ENCODE measurements at places on chromosomes 16 and 17.

DNA sequence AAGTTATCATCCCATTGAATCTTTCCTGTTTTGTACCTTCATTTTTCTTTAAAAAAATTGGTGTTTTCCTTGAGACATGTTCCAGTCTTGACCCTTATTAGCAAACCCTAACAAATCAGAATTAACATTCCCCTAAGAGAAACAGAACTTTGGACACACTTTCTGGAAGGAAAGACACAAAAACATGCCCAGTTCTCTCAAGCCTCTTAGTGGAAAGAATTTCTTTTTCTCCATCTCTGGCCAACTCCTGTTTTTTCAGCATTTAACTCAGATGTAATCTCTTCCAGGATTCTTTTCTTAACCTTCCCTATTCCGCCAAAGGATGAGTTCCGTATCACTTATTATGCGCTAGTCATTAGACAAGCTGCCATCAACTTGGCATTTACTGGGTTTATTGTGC lies 23.9 kb upstream of the CDH8 start:
- DNase-seq = no peak

GRCh38 chr16:6573577-6573976 lies 759.1 kb upstream of the RBFOX1 start:
- no peak for DNase-seq

- DNase-seq = no peak
These were observed 18.3 kb downstream of the KRT12 start for GRCh38 chr17:40848583-40849235.

- no peak for DNase-seq
These were observed 96.3 kb upstream of the EEF2KMT start for GRCh38 chr16:5193861-5194260.

DNA sequence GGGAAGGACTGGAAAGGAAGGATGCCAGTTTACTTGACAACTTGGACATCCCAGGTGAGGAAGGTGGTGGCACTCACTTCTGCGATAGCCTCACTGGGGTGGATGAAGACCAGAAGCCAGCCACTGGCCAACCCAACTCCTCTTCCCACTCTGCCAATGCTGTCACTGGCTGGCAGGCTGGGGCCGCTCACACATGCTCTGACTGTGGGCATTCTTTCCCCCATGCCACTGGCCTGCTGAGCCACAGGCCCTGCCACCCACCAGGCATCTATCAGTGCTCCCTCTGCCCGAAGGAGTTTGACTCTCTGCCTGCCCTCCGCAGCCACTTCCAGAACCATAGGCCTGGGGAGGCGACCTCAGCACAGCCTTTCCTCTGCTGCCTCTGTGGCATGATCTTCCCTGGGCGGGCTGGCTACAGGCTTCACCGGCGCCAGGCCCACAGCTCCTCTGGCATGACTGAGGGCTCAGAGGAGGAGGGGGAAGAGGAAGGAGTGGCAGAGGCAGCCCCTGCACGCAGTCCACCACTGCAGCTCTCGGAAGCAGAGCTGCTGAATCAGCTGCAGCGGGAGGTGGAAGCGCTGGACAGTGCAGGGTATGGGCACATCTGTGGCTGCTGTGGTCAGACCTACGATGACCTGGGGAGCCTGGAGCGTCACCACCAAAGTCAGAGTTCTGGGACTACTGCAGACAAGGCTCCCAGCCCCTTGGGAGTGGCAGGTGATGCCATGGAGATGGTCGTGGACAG lies 4.5 kb downstream of the ZNF646 start:
- DNase-seq = no peak

- no peak for DNase-seq
These were observed 3.8 kb upstream of the BAHCC1 start for GRCh38 chr17:81391293-81391935.

- no peak for DNase-seq
These were observed 67.6 kb downstream of the TBC1D16 start for GRCh38 chr17:79968116-79968515.

GRCh38 chr17:681738-682529 lies 32.7 kb downstream of the VPS53 start:
- no peak for DNase-seq

- DNase-seq = no peak
These were observed 29.3 kb downstream of the TK2 start for GRCh38 chr16:66520406-66521170.

- no peak for DNase-seq
These were observed 4.3 kb downstream of the SMIM5 start for GRCh38 chr17:75637551-75637950.

DNA sequence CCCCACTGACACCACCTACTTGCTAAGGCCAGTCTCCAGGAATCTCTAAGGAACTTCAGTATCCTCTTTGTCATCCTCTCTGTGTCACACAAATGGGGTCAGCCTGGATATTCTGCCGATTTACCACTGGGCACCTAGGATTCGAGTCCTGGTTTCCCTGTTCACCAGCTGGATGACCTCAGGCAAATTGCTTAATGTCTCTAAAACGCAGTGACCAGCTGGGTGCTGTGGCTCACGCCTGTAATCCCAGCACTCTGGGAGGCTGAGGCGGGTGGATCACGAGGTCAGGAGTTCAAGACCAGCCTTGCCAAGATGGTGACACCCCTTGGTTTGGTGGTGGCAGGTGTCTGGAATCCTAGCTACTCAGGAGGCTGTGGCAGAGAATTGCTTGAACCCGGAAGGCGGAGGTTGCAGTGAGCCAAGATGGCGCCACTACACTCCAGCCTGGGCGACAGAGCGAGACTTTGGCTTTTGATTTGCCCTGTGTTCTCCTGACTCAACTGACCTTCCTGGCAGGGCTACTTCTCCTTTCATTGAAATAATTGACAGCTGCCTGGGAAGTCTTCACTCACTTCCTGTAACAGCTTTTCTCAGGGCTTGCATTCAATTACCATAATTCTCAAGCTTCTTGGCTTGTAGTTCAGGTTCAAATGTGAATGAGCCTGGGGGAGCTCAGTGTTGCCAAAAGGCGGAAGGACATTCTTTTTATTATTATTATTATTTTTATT lies 15.4 kb downstream of the SYCE1L start:
- DNase-seq = no peak

GRCh38 chr16:81448154-81449131 lies 3.8 kb downstream of the CMIP start:
- DNase-seq = no peak

GRCh38 chr17:57672971-57673370 lies 72.1 kb downstream of the CCDC182 start:
- no peak for DNase-seq

- DNase-seq = no peak
These were observed 41.6 kb downstream of the FZD2 start for GRCh38 chr17:44598932-44599297.

GRCh38 chr17:50046667-50047066 lies 9.2 kb upstream of the ITGA3 start:
- no peak for DNase-seq

GRCh38 chr17:77209330-77209748 lies 68.6 kb downstream of the SEC14L1 start:
- DNase-seq = no peak

DNA sequence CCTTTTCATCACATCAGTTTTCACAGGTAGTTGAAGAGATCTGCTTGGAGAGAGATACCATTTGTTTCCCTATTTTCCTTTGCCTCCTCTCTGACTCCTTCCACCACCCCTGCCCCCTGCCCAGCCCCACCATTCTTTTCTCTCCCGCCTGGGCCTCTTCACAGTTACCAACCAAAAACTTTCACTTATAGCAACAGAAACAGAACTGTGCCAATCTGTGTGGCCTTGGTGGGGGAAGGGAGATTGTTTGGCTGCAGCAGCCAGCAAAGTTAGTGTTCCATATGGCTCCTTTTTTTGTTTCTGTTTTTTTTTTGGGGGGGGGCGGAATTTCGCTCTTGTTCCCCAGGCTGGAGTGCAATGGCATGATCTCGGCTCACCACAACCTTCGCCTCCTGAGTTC lies 17.2 kb upstream of the ARL4D start:
- no peak for DNase-seq

GRCh38 chr16:29983420-29984136 lies 9.9 kb downstream of the TAOK2 start:
- DNase-seq = no peak

- DNase-seq = no peak
These were observed 27.9 kb upstream of the BCAR1 start for GRCh38 chr16:75279305-75279704.

GRCh38 chr17:73648974-73649373 lies 4.7 kb upstream of the SDK2 start:
- DNase-seq = no peak

DNA sequence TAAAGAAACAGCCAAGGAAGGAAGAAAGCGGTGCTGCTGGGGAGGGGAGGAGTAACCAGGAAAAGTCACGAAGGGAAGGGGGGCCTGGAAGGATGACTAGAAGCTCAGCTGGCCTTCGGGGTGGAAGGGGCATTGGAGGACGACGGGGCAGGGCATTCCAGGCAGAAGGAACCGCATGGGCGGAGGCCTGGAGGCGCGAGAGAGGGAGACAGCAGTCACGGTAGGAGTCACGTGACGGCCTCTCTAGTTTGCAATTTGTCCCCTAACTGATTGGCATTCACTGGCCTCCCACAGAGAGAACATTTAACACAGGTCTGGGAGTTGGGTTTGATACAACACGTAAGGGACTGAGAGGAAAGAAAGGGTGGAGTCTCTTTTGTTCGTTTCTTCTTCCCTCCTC lies 63.9 kb downstream of the RTN4RL1 start:
- no peak for DNase-seq

DNA sequence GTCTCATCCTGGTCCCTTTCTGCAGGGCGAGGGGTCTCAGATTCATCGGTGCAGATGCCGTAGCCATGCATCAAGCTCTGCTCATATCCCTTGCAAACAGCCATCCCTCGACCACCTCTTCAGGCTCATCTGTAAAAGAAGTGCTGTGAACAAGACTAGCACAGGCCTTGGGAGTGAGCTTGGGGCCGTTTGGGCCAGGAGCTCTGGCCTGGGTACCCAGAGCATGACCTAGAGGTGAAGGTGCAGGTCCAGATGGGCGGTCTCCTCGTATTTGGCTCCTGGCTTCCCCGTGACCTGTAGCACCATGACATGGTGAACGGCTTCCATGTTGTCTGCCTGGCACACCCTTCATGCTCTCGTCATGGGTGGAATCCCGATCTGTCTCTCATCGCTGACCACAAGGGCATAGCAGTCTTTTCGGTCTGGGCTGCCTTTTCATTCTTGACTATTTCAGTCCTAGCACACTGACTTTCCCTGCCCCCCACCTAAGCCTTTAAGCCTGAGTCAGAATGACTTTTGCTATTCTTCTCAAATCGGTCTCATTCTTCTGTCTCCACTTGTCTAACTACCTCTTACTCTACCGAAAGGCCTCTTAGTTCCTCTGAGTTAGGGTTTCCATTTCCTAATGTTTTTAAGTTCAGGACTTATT lies 216.0 kb downstream of the FOXL1 start:
- no peak for DNase-seq

GRCh38 chr17:73422121-73422520 lies 110.3 kb upstream of the CDC42EP4 start:
- DNase-seq = no peak

DNA sequence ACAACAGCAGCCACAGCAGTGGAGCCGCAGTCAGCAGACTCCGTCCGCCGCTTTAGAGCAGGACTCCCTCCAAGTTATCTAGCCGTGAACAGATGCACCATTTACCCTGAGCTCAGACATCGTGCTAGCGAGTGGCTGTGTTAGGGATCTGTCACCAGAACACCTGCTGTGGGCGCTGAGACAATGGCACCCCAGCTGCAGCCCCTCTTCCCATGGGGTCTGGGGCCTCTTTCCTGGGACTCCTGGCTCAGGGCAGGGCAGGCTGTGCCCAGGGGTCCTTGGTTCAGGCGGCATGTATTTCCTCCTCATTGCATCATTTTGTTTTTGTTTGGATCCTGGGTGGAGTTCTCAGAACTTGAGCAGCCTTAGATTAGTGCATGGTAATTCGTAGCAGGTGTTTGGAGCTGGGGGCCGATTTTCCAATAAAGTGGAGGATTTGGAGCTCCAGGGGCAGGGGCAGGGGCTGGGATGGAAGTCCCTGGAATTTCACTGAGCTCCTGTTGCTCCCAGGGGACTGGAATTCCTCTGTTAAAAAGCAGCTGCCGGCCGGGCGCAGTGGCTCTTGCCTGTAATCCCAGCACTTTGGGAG lies 23.4 kb downstream of the NMRAL1 start:
- no peak for DNase-seq

GRCh38 chr16:24653725-24654124 lies 75.7 kb upstream of the TNRC6A start:
- no peak for DNase-seq

GRCh38 chr17:10045871-10046658 lies 141.0 kb upstream of the RCVRN start:
- DNase-seq = no peak

GRCh38 chr16:66186251-66186785 lies 180.2 kb upstream of the CDH5 start:
- DNase-seq = no peak

DNA sequence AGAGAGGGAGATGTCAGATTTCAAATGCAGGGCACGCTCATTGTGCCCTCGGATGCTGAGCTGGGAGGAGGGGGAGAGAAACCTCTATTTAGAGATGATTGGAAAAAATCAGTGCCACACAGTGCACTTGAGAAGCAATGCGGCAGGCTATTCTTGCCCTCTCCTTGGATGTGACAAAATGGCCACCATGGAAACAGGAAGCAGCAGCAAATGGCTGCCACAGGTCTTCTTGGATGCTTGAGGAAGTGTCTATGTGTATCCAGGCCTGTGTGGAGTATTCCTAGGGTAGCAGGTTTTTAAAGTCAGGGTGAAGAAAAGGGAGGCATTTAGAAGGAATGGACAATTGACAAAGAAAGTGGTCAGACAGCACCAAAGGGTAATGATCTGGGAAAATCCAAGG lies 340.1 kb upstream of the ZFHX3 start:
- DNase-seq = no peak

GRCh38 chr17:71099003-71099714 lies 929.8 kb downstream of the KCNJ2 start:
- no peak for DNase-seq

- no peak for DNase-seq
These were observed at the start of gene KRTAP16-1 for GRCh38 chr17:41308918-41309359. Gene KRTAP16-1 (minus strand): TSS chr17:41309309. CDS start chr17:41309253, 56 bp downstream.

DNA sequence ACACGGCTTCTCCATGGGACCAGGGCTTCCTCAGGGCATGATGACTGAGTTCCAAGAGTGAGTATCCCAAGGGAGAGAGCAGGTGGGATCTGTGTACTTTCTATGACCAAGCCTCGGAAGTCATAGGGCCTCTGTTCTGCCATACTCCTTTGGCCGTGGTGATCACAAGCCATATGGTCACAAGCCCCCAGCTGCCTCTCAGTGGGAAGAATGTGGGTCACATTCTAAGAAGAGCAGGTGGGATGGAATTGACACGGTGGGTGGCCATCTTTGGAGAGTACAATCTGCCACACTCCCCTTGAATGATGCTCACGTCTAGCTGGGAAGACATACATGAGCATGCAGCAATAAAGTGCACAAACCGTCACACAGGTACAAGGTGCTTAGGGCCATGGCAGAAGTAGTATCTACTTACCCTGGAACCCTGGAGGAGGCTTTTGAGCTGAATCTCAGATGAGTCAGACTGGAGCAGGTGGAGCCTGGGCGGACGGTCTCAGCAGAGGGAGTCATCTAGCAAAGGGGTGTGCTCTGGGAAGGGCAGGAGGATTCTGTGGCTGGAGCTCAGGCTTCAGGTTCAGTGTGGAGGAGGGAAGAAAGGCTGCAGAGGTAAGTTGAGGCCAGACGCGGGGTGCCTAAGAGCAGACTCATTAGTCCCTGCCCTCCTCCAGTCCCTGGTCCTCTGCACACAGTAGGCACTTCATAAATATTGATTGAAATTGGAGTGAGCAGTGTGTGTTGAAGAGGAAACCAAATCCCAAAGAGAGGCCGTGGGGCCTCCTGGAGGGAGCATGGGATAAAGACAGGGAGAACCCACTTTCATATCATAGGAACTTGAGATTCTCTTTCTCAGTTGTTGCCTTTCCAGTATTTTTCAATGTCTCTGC lies 26.6 kb downstream of the GOSR2 start:
- DNase-seq = no peak
